ENCODE measurements at places on chromosomes 12 and 14.

DNA sequence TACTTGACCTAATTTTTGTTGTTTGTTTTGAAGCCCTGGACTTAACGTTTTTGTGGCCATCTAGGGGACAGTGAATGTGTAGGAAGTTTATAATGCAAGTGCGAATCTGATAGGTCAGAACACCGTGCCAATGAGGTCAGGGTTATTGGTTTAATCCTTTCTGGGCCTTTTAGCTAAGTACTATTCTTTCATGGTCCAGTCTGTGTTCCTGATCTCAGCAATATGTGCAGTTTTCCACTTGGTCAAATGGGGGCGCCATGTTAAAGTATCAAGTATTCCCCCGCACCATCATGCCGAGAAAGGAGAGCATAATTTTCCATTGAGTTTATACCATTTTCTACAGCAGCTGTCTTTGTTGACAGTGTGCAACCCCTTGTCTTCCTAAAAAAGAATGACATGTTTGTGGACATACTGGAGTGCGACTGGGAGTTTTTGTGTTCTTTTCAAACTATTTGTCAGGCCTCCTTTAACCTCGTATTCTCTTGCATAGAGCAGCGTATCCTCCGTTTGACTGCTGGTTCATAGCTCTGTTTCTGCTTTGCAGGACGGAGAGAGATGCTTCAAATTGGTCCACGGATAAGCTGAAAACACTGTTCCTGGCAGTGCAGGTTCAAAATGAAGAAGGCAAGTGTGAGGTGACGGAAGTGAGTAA is 1.3 kb downstream of the AHSA1 start:
- DNase-seq = peak; percentile 15

GRCh38 chr14:91220581-91221000 is 23.9 kb downstream of the GPR68 start:
- no peak for DNase-seq

GRCh38 chr14:66998013-66998412 is 191.2 kb upstream of the GARIN2 start:
- DNase-seq = no peak

- no peak for DNase-seq
Measured at GRCh38 chr12:42143452-42144157, 1.1 kb downstream of the GXYLT1 start.

GRCh38 chr12:90569685-90570084 is 385.3 kb downstream of the CCER1 start:
- no peak for DNase-seq

DNA sequence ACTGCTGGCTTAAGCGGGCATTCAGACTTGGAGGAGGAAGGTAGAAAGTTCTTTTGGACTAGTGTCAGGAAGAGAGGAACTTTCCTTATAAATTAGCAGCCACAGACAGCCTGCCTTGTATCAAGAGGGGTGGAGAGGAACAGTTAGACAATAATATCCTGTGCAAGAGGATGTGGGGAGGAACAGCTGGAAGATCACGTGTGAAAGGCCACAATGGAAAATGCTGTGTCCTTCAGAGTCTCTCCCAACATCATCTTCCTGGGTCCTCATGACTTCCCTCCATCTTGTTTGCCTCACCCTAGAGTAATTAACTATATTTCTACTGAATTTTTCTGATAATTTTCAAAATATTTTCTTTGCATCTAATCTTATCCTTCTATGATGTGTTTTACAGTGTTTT is 117.4 kb downstream of the MGAT4C start:
- no peak for DNase-seq

DNA sequence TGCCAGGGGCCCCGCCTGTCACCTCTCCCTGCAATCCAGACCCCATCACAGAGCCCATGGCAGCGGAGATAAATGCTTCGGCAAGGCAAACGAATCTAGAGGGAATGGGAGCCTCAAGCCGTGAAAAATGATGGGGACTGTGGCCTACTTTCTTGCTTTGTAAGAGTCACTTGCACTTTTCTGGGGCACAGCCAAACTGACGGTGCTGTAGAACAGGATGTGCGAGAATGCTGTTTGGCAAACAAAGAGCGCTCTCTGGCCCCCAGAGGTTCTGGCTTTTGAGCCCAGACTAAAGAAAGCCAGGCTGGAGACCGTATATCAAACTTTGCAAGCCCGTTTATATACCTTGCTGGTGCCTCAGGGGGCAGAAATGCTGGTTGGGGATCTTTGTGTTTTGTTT is 108.7 kb downstream of the CACNA1C start:
- DNase-seq = no peak

DNA sequence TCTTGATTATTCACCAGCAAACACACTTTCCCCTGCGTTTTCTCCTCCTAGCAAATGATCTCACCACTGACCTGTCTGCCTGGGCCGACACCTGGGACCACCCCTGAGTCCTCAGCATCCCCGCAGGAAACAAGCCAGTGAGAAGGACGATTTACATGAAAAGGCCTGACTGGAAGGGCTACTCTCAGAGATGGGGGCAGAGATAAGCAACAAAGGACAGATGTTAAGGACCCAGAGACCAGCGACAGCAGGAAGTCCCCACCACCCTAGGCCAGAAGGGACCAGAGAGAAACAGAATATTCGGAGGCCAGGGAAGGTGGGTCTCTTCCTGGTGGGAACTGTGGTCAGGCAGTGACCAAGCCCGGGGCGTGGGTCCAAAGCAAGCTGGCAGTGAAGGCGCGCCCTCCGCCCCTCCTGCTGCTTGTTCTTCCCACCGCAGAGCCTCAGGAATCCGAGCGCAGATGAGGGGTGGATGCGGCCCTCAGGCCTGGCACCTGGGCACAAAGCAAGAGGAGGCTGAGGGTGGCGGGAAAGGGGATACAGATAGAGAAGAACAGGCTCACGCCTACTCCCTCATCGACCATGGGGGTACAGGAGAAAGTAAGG is 55.8 kb downstream of the STX2 start:
- no peak for DNase-seq

- DNase-seq = no peak
Measured at GRCh38 chr12:115574826-115575225, 702.7 kb downstream of the MED13L start.

GRCh38 chr14:77616133-77616453 is 344 bp downstream of the SPTLC2 start:
- no peak for DNase-seq
